ENCODE measurements at places on chromosomes 6 and 20.

DNA sequence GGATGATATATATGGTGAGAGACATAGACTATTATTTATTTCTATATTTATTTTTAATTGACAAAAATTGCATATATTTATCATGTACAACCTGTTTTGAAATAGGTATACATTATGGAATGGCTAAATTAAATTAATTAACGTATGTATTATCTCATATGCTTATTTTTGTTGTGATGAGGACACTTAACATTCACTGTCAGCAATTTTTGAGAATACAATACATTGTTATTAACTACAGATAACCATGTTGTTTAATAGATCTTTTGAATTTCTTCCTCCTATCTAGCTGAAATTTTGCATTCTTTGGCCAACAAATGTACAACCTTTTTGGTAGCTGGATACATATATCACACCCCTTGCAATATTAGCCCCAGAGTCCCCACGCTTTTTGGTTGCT lies 110.7 kb upstream of the CITED2 start:
- DNase-seq: no peak

DNA sequence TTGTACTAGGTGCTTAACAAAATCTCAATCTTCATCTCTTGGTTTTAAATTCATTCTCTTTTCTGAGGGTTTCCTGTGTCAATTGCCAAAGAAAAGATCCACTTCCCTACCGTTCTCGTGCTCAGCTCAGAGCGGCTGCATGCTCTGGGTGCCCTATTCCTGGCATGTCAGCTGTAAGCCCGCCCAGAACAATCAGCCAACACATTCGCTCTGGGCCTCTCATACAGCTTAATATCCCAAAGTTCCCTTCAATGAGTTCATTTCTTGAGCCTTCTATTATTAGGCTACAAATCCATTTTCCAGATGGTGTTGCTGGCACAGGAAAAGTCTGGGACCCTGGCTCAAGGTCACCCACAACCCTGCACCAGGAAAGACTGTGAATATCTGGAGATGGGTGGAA lies 24.3 kb upstream of the LRFN2 start:
- no peak for DNase-seq

GRCh38 chr6:15320693-15321092 lies 74.8 kb downstream of the JARID2 start:
- no peak for DNase-seq

DNA sequence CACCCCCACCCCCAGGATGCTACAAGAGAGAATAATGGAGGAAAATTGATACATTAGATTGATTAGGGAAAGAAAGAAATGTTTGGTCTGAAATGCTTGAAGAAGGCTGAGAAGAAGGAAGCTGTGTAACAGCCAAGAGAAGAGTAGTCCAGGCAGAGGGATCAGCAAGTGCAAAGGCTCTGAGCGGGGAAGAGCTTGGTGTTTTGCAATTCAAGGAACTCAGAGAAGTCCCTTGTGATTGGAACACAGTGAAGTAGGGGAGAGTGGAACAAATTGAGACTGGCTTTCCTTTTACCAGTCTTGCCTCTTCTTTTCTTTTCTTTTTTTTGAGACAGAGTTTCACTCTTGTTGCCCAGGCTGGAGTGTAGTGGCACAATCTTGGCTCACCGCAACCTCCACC lies 76.6 kb upstream of the CHD6 start:
- no peak for DNase-seq

GRCh38 chr6:167266830-167267555 lies 24.1 kb upstream of the UNC93A start:
- no peak for DNase-seq

DNA sequence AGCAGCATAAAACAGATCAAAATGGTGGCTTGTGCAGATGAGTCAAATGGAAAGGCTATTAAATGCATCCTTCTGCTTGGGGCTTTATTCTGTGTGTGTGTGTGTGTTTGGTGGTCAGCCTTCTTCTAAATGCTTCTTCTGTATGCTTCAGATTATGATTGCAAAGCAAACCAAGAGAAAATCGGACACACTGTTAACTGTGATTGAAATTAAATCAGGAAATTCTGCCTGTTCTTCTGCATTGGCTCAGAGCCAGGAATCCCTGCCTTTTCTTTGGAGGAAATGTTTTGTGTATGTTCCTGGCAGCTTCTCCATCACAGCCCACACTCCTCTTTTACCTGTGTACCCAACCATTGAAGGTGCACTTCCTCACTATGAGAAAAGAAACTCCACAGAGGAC lies 22.3 kb upstream of the PDE10A start:
- no peak for DNase-seq

DNA sequence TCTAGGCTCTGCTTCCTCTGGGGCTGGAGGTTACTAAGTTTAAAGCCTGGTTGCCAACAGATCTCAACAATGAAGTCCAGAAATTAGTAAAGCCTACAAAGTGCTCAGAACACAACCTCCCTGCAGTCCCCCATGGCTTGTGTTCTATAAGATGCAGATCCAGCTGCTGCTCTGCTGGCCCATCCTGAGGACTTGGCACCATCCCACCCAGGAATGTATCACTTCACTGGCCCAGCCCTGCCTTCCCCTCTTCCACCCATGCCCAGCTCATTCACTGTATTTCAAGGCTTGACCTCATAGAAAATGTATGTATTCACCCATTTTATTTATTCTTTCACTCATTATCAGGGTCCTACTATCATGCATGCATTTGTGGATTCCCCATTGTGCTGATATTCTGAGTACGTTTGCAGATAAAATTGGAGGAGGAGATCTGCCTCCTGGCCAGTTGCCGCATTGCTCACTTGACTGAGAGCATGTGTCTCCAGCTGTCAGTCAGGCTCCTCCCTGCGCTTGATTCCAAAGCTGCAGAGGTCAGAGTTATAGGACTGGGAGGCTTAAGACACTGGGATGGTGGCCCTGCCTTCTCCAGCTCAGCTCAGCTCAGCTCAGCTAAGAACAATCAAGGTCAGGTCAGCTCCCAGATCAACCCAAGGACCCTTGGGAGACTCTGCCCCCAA lies 104.8 kb downstream of the MAFB start:
- DNase-seq: no peak

DNA sequence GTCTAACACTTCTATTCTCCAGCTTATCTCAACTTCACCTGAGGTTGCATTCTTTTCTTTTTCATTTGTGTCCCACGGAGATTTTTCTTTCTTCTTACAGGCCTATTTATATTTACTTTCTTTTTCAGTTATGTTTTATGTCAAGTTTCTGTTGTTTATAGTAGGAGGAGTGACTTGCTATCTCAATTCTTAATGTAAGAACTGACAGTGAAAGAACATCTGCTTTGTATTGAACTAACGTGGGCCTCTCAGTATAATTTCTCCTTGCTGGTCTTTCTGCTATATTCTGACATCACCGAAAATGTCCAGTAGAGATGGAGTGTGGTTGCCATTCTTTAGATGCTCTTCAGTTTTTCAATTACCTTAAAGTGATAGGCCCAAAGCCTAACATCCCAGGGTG lies 521.7 kb downstream of the EPM2A start:
- no peak for DNase-seq

- DNase-seq: no peak
Observed at GRCh38 chr6:1855890-1856289, 246.2 kb downstream of the FOXC1 start.

- DNase-seq: no peak
Observed at GRCh38 chr6:77172578-77172977, 290.7 kb downstream of the HTR1B start.

GRCh38 chr6:135972150-135972549 lies 120.6 kb downstream of the PDE7B start:
- no peak for DNase-seq

DNA sequence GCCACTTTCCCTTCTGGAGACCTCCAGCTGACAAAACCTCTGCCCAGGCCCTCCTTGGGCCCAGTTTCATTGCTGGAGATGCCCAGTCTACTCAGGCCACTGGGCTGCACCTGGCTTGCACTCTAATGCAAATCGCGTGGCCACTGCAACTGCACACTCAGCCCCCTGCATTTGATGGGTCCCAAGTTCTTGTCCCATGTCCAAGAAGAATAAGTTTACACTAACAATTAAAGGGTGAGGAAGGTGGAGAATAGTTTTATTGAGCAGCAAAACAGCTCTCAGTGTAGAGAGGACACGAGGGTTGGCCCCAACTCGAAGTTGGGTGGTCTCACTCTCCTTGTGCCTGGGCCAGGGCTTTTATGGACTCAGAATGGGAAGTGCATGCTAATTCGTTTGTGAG lies 31.9 kb upstream of the THEMIS start:
- no peak for DNase-seq

GRCh38 chr6:144162977-144163376 lies 12.7 kb downstream of the STX11 start:
- DNase-seq: no peak

DNA sequence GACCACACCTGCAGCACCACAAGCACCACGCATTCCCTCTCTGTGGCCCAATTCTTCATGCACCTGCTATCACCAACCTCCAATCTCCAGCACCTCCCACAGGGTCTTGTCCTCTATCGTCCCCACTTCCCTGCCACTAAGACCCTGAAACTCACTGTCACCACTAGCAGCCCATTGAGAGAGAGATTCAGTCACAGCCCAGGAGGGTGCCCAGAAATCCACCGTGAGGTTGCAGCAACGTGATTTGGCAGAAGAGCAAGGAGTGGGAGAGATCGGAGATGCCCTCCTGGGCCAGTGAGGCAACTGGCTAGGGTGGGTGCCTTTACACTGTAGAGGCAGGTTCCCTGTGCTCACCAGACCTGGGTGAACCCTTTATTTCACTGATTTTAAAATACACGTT lies 90.1 kb downstream of the ANKRD60 start:
- no peak for DNase-seq

GRCh38 chr6:69138893-69139494 lies 503.9 kb downstream of the ADGRB3 start:
- DNase-seq: no peak

DNA sequence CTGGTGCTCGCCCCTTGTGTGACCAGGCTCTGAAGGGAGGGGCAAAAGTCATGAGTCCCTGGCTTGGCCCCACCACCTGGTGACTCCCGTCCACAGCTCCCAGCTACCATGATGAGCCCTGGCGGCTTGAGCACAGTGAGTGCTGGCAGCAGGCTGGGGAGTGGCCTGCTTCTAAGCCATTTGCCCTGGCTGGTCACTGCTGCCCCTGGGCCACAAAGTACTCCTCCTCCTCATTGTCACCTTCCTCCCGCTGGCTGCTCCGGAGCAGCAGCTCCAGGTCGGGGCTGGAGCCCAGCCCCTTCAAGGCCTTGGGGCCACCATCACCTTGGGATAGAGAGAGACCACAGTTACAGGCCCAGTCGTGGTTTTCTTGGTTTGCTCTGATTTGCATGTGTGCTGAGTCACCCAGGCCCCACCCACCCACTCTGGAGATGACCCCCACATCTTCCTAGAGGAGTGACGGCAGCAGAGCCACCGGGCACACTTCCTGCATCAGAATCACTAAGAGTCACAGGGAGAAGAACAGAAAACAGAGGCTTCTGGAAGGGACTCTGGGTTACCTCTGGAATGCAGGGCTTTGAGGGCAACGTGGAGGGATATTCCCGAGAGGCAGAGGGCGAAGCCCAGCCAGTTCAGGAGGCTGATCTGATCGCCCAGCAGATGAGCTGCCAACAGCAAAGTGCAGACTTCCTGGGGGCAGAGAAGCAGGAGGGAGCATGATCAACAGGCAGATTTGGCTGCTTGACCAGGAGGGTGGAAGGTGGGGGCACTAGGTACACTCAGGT lies 42.1 kb upstream of the CDH22 start:
- DNase-seq: no peak

GRCh38 chr6:75374961-75375400 lies 90.4 kb upstream of the TMEM30A start:
- no peak for DNase-seq

- DNase-seq: no peak
Observed at GRCh38 chr6:109001291-109001894, 93.3 kb downstream of the SESN1 start.

- no peak for DNase-seq
Observed at GRCh38 chr20:10111139-10111958, 76.6 kb downstream of the ANKEF1 start.

DNA sequence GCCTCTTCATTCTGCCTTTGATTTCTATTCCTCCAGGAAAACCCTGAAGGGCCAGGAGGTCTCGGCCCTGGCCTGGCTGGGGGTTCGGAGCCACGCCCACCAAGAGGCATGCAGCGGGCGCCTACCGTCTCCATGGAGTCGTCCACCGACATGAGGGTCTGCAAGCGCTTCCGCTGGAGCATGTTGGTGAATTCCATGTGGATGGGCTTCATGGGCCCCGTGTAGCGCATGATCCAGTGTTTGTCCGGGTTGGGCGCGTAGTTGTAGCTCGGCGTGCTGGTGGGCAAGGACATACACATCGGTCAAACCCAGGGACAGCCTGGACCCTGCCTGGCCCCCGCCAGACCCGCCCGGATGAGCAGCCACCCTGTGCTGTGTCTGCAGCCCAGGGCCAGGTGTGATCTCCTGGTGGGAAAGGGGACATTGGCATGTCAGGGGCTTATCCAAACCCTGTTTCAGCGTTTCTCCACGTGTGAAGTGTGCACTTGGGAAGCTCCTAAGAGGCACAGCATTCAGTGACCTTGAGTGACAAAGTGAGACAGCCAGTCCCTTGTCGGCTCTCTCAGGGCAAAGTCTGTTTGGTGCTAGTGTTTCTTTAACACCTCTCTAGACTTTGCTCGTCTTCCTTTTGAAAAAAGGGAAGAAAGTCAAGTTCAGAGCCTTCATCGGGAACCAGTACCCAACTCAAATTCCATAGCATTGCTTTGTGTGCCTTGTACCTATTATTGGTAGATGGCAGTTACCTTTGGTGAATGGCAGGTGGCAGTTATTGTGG lies 100.8 kb downstream of the SULF2 start:
- DNase-seq: no peak

DNA sequence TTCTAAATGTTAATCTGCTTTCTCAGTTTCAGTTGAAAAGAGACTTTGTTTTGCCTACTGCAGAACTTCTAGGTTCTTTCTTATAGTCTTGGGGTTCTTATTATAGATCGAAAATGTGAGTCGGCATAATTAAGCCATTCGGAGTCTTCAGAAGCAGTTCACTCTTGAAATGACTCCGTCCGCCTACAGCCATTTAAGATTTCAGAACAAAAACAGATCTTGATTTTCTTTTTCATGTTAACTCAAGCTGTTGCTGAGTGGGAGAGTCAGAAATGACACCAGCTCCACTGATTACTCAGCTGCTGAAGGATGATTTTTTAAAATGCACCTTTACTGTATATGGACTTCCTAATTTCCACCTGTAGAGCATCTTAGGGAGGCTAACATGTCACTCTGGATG lies 15.9 kb downstream of the PRDM1 start:
- DNase-seq: no peak

- no peak for DNase-seq
Observed at GRCh38 chr6:34057191-34057590, 88.7 kb downstream of the GRM4 start.

DNA sequence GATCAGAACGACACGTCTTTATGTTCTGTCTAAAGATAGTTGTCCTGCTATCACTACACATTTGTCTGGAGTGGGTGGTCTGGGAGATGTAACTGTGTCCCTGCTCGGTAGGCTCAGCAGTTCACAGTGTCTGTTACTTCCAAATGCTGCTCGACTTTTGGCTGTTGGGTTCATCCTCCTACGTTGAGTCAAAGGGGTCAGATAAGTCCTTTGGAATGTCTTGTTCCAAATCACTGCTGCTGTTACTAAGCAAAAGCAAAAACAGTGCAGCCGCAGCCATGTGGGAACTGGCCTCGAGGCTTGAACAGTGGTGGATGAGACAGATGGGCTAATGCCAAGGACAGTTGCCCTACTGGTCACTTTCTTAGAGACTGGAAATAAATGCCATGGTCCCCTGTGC lies 272.2 kb upstream of the MAP3K7 start:
- DNase-seq: no peak

- no peak for DNase-seq
Observed at GRCh38 chr20:60540591-60540990, 582.4 kb downstream of the CDH26 start.

GRCh38 chr20:53905019-53905819 lies 165.2 kb downstream of the BCAS1 start:
- DNase-seq: no peak

GRCh38 chr6:137767911-137768690 lies 99.0 kb upstream of the TNFAIP3 start:
- DNase-seq: no peak

Data from stimulated activated CD4-positive, alpha-beta T cell treated with anti-CD3 and anti-CD28 coated beads, Interleukin-12 subunit alpha, Interleukin-12 subunit beta, amount 100 ng/mL, for 48 hours (primary cell).